Cerebellar nuclear complex (tissue), 1 donor: ENCODE measurements at places on chromosomes 11 and 22.

- no peak for DNase-seq
Observed at GRCh38 chr11:12388939-12389670, 11.7 kb downstream of the PARVA start.

- DNase-seq, result no peak
Observed at GRCh38 chr22:37499027-37499707, 13.0 kb upstream of the MFNG start.

DNA sequence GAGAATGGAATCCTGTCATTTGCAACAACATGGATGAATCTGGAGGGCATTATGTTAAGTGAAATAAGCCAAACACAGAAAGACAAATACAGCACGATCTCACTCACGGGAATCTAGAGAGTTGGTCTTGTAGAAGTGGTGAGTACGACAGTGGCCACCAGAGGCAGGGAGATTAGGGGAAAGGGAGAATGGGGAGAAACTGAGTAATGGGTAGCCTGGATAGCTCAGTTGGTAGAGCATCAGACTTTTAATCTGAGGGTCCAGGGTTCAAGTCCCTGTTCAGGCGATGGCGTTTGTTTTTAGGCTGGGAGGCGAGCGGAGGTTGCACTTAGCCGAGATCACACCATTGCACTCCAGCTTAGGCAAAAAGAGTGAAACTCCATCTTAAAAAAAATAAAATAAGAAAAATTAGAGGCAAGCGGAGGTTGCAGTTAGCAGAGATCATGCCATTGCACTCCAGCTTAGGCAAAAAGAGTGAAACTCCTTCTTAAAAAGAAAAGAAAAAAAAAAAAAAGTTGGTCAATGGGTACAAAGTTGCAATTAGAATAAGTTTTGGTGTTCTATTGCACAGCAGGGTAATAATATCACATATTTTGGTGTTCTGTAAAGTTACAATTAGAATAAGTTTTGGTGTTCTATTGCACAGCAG is 95.7 kb upstream of the UBASH3B start:
- DNase-seq, result no peak

- DNase-seq, result no peak
Observed at GRCh38 chr11:72604256-72604655, 70.0 kb downstream of the PDE2A start.

GRCh38 chr22:31160328-31160978 is 471 bp downstream of the RNF185 start:
- DNase-seq, result no peak

GRCh38 chr22:19798891-19799293 is 38.3 kb downstream of the TBX1 start:
- no peak for DNase-seq

DNA sequence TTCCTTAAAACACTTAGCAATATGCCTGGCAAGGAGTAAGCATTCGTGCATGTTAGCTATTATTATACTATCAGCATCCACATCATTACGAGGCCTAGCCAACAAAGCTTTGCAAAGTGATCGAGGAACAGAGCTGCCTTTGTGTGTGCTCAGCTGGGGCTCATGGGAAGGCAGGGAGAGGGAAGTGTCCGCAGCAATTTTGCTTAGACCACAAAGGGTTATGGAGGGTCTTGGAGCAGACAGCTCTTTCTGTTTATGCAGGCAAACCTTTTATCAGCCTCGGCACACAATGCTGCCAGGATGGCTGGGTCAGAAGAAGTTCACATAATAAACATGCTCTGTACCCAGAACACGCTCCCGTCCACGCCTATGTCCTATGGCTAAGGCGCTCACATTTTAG is 10.9 kb upstream of the DKK3 start:
- no peak for DNase-seq

- no peak for DNase-seq
Observed at GRCh38 chr11:16876053-16876752, 137.8 kb downstream of the C11orf58 start.

DNA sequence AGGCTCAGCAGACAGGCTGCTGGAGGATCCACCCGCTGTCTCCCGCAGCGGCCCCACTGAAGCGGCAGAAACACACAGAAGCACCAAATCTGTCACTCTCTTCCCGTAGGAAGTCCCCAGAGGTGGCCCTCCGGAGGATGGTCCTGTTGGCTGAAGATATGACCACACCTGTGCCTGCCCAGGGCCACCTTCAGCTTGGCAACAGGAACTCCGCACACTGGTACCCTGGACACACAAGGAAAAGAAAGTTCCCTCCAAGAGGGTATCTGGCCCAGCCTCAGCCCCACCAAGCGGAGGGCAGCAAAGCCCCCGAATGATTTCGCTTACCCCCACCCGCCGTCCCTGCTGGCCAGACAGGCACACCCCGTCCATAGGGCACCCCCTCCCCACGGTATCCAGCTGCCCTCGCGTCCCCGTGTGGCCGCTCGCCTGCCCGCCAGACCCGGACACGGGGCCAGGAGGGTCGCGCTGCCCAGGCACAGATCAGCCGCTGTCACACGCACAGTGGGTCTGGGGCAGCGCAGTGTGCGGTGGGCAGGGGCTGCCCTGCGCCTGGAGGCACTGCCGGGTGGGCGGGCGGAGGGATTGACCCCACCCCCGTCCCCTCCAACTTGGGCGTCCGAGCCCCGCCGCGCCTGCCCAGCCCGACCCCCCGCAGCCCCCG is 7.0 kb downstream of the RASSF7 start:
- no peak for DNase-seq

GRCh38 chr22:20423906-20424551 is 13.6 kb downstream of the SCARF2 start:
- no peak for DNase-seq

DNA sequence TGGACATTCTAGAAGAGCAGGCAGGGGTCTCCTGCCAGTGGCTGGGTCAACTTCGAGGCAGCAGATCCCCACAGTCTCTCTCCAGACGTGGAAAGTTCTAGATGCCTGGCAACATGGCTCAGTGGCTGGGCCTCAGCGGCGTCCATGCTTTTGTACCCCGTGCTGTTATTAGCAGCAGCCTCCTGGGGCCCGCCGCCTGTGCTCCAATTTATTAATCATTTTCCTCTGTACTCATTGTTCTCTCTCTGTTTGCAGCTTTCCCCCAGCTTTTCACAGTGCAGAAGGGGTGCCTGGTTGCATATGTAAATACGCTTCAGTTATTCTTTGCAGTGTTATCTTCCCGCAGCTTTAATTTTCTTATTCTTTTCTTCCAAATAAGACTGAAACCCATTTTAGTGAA is 515.1 kb downstream of the TBC1D22A start:
- no peak for DNase-seq

DNA sequence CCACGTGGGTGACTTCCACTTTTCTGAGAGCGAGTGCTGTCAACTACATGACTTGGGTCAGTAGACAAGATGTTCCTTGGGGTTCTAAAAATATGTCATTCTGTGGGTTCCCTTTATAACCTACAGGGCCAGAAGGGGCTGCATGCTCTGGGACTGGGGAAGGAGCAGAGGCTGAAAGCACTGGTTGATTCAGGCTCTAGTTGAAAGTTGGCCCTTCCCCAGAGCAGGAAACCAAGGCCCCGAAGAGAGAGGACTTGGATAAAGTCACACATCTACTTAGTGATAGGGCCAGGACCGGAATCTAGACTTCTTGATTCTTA is 9.9 kb downstream of the ADAMTS15 start:
- no peak for DNase-seq

DNA sequence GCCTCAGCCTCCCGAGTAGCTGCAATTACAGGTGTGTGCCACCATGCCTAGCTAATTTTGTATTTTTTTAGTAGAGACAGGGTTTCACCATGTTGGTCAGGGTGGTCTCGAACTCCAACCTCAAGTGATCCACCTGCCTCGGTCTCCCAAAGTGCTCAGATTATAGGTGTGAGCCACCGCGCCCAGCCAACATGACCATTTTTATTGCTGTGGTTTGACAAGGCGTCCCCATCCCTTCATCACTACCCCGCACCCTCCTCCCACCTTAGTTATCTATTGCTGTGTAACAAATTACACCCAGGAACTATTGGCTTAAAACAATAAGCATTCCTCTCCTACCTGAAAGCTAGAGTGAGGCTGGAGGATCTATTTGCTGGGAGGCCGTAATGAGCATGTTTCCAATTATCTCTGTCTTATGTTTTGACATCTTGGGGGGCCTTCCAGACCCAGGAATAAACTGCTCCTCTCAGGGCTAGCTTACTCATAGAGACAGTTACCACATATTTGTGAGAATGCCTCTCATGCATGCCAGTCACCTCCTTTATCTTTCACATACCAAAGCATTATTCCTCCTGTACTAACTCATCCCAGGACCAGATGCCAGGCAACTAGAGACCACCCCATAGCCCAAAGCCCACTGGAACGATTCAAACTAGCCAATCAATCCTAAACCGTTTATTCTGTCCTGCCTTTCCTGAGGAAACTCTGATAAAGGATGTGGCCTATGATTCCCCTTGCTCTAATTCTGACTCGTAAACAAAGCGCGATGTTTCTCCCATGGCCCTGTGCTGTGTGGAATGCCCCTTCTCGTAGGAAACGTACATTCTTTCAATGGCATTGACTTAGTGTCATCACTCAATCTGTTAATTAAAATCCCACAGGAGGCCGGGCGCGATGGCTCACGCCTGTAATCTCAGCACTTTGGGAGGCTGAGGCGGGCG is 19.4 kb downstream of the SNU13 start:
- DNase-seq, result no peak

- no peak for DNase-seq
Observed at GRCh38 chr22:20970939-20971657, 4.0 kb downstream of the AIFM3 start.
